ENCODE measurements at places on chromosomes 12 and 14. TPM values are rescaled to one million over a fixed set of nuclear protein-coding genes. Genes with fewer than 3 reads are reported as not detected.

The PKP2 gene
- not detected for total RNA-seq

The C14orf39 gene
- not detected for total RNA-seq

The MIA2 gene
- 26.1 TPM for total RNA-seq

DNA sequence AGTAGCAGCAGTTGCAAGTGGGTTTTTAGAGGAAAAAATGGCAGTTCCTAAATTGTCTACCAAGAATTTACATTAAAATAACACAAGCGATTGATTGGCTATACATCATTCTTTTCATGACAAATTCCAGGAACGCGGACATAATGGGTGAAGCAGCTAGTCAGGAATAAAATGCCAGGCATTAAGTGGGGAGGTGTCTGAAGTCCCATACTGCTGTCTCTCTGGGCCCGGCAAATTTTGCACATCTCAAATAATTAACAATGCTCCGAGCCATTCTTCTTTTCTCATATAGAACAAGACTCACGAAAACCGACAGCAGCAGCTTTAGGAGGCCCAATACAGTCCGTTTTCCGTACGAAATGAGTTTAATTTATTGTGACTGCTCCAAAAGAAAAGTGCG is 696 bp downstream of the RPL36AL start:
- peak overlapping the region; percentile 98 for H3K4me3 ChIP-seq
- H3K27me3 ChIP-seq: no peaks in the 10 kb centered on the region
- peak overlapping the region; percentile 96 for H3K27ac ChIP-seq
- DNase-seq: no peak
- peaks cover 19% of the 10 kb centered on the region for H3K36me3 ChIP-seq
- H3K4me1 ChIP-seq: peaks cover 31% of the 10 kb centered on the region

The CELA1 gene
- total RNA-seq: not detected

DNA sequence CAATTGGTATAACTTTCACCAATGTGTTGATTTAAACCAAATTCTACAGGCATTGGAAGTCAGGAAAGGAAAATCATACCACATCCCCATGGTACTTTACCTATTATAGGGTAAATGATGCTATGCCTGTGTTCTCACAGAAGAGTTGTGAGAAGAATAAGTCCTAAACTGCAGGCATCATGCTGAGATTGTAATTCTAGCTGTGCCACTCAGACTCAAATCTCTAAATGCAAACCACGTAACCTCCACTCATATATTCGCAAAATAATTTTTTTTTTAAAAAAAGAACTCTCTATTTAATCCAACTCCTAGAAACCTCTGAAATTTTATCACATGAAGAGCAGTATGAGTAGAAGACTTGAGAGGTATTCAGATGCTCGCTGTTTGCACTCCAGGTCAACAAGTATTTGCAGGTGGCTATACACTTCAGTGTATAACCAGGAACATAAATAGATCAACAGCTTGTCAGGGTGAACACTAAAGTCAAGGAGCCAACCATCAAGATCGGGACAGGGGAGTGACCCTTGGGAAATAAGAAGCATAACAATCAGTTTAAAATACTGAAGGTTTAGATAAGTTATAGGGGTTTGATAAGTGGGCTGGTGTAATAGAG is 110.1 kb downstream of the SLC25A21 start:
- H3K27me3 ChIP-seq: no peaks in the 10 kb centered on the region
- no peaks in the 10 kb centered on the region for H3K36me3 ChIP-seq
- DNase-seq: no peak
- no peak overlapping the region for H3K27ac ChIP-seq
- no peak overlapping the region for H3K4me3 ChIP-seq
- no peaks in the 10 kb centered on the region for H3K4me1 ChIP-seq
